ENCODE measurements at places on chromosomes 11 and 22. TPM values are rescaled to one million over a fixed set of nuclear protein-coding genes. Genes with fewer than 3 reads are reported as not detected.
A peak's percentile ranks its signal among the peaks of the same experiment; 100 is the strongest.

SHISA8 gene
- 1.4 TPM for total RNA-seq

TRIM51 gene
- not detected for total RNA-seq

PIWIL4 gene
- total RNA-seq: 3.4 TPM

GRM5 gene
- total RNA-seq: not detected

DNA sequence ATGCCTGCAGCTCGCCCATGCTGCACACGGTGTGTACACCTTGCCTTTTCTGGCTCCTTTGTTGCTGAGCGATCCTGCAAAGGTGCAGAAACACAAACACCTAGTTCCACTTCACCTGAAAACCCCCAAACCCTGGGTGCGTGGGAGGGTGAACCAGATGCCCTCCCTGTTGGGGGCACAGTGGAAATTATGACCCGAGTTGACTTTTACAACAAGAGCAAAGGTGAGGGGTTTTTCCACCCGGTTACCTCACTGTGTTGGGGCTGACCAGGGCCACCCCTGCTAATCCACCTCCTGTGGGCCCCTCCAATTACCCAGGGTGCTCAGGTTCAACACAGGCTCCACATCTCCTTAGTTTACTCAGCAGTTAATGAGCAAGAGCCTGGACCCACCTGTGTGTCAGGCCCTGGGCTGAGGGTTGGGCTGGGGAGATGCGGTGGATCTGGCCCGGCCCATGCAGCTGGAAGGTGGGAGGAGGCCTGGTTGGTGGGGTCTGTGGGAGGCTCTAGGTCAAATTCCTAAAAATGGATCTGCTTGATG is 42.1 kb downstream of the LRRC32 start:
- no peaks in the 10 kb centered on the region for H3K36me3 ChIP-seq
- no peak overlapping the region for H3K27ac ChIP-seq
- H3K27me3 ChIP-seq: no peaks in the 10 kb centered on the region

DNA sequence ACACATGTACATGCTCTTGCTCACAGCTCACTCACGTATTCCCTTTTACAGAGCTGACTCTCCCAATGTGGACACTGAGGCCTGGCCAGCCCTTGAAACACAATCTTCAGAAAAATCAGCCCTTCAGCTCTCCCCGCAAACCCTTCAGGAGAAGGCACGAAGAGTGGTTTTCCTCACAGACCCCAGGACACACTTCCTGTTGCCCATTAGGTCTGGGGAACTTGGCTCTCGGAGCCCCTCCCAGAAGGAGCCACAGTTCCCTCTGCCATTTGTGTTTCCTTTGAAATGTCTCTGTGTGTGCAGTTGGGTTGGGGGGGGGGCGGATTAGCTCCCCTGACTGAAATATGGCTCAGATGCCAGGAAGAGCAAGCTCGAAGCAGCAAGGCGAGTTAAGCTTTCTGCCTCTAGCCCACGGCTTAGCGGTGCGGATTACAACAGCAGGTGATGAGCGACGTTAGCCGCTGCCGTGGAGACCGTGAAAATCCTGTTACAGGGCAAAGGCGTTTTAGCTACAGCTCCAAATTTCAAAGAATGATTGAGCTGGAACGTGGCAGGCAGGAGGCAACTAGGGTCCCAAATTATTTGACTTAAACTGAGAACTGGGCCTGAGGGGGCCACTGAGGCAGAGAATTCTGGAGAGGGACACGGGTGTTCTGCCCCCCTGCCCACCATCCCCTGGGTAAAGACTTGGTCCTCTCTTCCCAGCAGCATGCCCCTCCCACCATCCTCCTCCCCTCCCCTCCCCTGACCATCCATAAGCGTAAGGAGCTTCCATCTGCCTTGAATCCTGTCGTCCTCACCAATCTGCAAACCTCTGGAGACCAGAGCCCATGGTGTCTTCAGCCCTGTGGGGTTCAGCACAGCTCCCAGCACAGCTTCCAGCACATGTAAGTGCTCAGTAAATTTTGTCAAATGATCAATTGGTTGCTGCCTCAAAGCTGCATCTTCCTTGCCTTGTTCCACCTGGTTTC is 598.6 kb downstream of the BUD13 start:
- no peaks in the 10 kb centered on the region for H3K27me3 ChIP-seq
- no peaks in the 10 kb centered on the region for H3K36me3 ChIP-seq
- DNase-seq: no peak

GRCh38 chr22:34308101-34308500 is 387.8 kb upstream of the LARGE1 start:
- no peaks in the 10 kb centered on the region for H3K36me3 ChIP-seq
- DNase-seq: no peak
- no peaks in the 10 kb centered on the region for H3K4me1 ChIP-seq
- no peaks in the 10 kb centered on the region for H3K27me3 ChIP-seq
- no peak overlapping the region for H3K4me3 ChIP-seq

DNA sequence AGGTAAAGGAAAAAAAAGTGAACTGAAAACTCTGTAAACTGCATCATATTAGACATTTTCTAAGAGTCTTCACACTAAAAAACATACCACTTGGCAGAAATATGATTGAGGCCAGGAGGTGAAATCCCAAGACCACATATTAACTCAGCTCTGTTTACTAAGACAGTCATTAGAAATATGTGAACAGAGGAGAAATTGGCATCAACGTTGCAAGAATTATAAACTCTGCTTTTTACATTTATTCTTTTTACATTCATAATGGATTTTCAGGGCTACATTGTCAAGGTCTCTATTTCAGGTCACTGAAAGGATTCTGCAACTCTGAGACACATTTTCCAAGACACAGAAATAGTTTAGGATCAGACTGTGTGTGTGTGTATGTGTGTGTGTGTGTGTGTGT is 1364.0 kb downstream of the LRRC4C start:
- no peak overlapping the region for H3K27ac ChIP-seq
- no peak overlapping the region for H3K4me3 ChIP-seq
- no peak for DNase-seq

GRCh38 chr11:12537778-12538401 is 136.3 kb upstream of the TEAD1 start:
- peaks cover 26% of the 10 kb centered on the region for H3K4me1 ChIP-seq
- H3K4me3 ChIP-seq: no peak overlapping the region
- no peaks in the 10 kb centered on the region for H3K27me3 ChIP-seq
- no peak for DNase-seq
- no peaks in the 10 kb centered on the region for H3K36me3 ChIP-seq

- H3K27me3 ChIP-seq: no peaks in the 10 kb centered on the region
- no peak for DNase-seq
- H3K4me1 ChIP-seq: no peaks in the 10 kb centered on the region
- H3K36me3 ChIP-seq: no peaks in the 10 kb centered on the region
Measured at GRCh38 chr11:5507933-5508305, 1.8 kb downstream of the UBQLN3 start.

- H3K4me1 ChIP-seq: peaks cover 8% of the 10 kb centered on the region
- DNase-seq: no peak
- H3K4me3 ChIP-seq: no peak overlapping the region
- H3K27me3 ChIP-seq: no peaks in the 10 kb centered on the region
Measured at GRCh38 chr11:60788401-60789125, 3.4 kb downstream of the MS4A10 start.

DNA sequence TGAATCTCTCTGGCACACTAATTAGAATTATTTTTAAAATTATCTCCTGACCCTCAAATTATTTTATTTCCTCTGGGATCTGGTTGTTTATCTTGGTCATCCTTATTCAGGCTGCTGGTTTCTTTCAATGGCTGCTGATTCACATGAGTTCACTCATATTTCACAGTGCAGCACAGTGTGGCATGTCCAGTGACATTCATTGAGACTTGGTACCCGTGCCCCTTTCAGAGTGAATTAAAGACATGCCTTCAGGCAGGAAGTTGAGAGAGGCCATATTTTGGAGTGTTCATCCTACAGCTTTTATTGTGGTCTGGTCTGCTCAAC is 13.5 kb downstream of the DCPS start:
- no peak overlapping the region for H3K4me3 ChIP-seq
- H3K27ac ChIP-seq: no peak overlapping the region
- DNase-seq: no peak
- H3K36me3 ChIP-seq: no peaks in the 10 kb centered on the region
- H3K27me3 ChIP-seq: no peaks in the 10 kb centered on the region

DNA sequence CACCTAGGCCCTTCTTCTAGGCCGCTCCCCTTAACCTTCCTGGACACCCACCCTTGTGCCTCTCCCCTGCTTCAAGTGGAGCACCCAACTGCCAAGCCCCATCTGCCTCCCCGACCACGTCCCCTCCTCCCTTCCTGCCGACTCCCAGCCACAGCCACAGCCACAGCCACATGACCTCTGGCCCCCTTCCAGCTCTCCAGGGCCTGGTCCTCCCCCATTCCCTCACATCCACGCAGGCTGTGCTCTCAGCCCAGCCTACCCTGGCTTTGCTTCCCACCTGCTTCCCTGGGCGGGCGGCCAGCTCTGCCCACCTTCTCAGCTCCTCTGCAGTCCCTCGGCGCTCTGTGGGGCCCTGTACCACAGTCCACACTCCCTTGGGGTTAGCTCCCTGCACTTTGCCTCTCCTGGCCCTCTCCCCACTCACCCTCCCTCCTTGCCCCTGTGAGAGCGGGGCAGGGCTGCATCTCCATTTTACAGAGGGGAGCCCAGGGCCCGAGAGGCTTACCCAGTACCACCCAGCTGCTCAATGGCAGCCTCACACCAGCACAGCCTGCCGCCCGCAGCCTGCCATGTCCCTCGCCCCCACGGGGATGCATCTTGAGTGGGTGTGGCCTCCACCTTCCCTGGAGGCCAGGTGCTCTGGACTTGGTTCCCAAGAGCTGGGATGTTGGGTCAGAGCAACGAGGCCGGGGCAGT is 20.3 kb downstream of the PARVG start:
- no peaks in the 10 kb centered on the region for H3K36me3 ChIP-seq
- no peak for DNase-seq

DNA sequence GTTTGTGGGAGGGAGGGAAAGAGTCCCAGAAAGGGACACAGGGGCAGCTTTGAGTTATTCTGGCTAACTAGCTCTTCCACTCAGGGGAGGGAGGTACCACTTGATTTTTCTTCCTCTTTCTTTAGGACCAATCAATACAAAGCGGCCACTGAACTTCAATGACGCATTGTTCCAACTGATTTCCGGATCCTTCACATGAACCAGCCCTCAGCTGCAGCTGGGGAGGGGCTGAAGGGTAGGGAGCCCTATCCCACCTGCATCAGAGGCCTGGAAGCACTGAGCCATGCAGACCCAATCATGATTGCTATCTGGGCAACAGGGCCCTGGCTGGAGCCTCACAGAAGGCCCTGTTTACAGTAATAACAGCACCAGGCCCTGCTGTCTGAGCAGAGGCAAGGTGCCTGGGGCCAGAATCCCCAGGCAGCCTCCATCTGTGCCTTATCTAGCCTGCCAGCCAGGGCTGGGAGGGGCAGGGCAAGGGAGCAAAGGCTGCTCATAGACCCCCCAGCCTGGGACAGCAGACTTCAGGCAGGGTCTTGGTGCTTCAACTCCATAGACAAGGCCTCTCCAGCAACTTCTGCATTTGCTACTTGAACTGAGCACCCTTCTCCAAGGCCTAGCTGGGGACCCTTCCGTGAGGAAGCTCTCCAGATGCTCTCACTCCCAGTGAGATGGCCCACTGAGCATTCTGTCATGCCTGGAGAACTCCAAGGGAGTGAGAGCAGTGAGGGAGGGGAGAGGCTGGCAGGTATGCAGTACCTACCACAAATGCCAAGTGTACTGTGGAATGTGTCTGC is 22.5 kb downstream of the CLPB start:
- no peak overlapping the region for H3K4me3 ChIP-seq
- no peaks in the 10 kb centered on the region for H3K27me3 ChIP-seq

DNA sequence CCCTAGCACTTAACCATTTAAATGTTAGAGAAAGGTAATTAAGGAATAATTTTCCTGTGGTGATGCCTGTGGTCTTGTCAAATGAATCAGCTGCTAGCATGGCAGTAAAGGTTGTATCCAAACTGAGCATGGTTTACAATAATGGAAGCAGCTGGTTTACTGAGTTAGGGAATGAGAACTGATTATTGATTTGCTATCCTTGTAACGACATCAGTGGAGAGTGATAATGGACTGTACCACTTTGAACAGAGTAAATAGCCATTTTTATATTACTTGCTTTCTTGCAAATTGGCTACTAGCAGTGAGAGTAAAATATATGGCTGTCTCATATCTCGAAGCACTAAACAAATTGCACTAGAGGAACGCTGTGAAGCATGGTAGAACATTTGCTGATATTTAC is 589.0 kb upstream of the ANO5 start:
- no peak overlapping the region for H3K4me3 ChIP-seq
- no peaks in the 10 kb centered on the region for H3K27me3 ChIP-seq
- H3K4me1 ChIP-seq: no peaks in the 10 kb centered on the region
- DNase-seq: no peak
- no peak overlapping the region for H3K27ac ChIP-seq

DNA sequence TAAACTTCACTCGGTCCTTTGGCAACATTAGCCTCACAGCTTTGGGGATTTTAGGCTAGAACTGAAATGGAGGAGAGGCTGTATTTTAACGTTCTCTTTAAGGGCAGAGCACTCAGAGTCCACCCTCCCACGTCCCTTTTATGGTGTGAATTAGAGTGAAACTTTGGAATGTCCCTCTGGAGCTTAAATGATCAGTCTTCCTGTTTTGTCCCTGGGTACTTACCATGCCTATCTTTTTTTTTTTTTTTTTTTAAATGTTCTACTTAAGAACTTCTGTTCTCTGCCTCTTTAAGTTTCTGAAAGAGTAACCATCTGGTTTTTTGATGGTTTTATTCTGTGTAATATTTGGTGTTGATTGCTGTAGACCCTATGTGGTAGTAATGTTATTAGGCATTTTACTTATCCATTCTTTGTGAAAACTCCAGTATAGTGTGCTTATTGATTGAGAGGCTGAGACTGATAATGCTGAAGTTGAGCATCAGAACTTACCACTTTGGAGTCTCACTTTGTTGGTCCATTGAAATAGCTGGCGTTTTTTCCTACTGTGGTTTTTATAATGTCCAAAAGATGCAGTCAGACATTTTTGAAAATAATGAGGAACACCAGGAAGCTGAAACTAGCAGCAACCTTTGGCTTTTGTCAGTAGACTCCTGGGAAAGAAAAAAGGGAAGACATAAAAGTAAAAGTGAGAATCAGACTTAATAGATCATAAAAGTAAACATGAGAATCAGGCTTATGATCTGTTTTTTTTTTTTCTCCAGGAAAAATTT is 11.6 kb downstream of the UVRAG start:
- H3K27ac ChIP-seq: peak overlapping the region; percentile 19
- peaks cover 2% of the 10 kb centered on the region for H3K36me3 ChIP-seq
- peaks cover 8% of the 10 kb centered on the region for H3K4me1 ChIP-seq
- H3K4me3 ChIP-seq: no peak overlapping the region
- no peak for DNase-seq
- H3K27me3 ChIP-seq: no peaks in the 10 kb centered on the region
